ENCODE measurements at places on chromosomes 12 and 14.

GRCh38 chr12:1573960-1574864, 20.2 kb downstream of the FBXL14 start:
- DNase-seq: no peak

DNA sequence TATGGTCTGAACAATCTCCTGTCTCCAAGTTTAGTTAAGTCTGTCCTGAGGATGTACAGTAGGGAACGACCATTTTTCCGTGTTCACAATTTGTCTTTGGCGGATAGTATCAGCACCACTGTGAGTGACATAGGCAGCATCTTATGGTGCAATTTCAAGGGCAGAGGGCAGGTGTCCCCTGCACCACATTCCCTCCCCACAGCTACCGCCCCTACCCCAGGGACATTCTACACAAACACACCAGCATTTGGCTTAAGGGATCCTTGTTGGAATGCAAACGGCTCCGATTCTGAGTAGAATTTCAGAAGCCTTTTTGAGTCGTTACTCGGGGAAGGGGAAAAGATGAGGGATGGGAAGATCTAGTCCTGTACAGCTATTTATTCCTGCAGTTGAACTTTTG, 25.1 kb upstream of the DICER1 start:
- DNase-seq: no peak

DNA sequence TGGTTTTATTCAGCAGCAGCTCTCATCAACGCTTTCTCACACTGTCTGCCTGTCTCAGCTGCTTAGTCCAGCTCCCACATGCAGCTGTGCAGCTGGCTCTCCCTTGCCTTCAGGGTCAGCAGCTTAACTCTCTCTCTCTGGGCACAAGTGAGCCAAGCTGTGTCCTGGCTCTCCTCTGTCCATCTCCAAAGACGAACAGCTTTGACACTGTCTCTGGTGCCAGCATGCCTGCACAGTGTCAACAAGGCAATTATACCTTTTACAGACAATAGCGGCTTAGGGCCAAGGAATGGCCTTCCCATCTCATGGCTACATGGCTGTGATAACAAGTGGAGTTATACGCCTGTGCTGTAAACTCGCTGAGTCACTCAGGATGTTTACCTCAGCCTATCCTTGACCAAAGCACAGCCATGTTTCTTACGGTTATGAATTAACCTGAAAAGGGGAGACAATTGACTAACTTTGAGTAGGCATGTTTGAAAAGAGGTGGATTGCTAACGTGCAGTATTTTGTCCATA, 38.4 kb upstream of the MANSC4 start:
- DNase-seq: no peak

- no peak for DNase-seq
These were observed 397.6 kb downstream of the NUAK1 start for GRCh38 chr12:105740970-105741725.

- no peak for DNase-seq
These were observed 259.2 kb downstream of the MED13L start for GRCh38 chr12:116018282-116018681.

DNA sequence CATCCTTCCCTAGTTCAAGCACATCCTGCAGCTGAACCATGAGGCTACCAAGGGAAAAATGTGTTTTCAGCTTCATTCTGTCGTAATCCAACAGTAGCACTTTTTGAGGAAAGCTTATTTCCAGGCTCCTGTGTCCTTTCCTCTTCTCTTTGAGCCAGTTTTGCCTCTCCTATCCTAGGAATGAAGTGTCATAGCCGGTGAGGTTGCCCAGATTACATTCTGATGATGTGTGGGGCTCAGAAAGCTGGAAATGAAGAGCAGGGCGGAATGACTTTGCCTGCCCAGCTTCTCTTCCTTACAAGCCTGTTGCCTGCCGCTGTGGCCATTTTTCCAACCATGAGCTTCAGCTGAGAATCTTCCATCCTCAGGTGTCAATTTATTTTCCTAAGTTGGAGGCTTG, 381.8 kb downstream of the NUAK1 start:
- no peak for DNase-seq

- DNase-seq: peak; percentile 97
These were observed at the start of gene HOXC10 for GRCh38 chr12:53984901-53985691. Gene HOXC10, plus strand, starts transcription at chr12:53985146. Its CDS starts 114 bp downstream, at chr12:53985260.

DNA sequence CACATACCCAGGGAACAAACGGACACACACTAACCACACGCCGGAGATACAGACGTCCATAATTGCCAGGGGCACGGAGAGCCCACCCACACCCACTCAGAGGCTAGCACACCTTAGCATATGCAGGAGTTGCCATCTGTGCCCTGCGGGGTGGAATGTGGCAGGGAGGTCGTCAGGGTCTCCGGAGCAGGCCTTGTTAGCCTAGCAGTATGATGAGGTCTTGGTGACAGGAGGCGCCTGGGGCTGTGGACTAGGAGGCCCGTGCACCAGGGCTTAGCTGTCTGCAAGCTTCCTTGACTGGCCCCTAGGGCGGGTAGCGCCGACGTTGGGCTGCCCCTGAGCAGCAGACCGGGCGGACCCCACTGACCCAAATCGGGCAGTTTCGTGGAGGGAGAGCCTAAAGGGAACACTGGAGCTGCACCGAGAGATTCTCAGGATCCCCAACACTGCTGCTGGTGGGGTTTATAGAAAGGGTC, 10.0 kb downstream of the STAC3 start:
- DNase-seq: no peak

- DNase-seq: no peak
These were observed 1.7 kb downstream of the FITM1 start for GRCh38 chr14:24132061-24132685.

GRCh38 chr14:89227496-89227836, 189.6 kb downstream of the FOXN3 start:
- DNase-seq: no peak

DNA sequence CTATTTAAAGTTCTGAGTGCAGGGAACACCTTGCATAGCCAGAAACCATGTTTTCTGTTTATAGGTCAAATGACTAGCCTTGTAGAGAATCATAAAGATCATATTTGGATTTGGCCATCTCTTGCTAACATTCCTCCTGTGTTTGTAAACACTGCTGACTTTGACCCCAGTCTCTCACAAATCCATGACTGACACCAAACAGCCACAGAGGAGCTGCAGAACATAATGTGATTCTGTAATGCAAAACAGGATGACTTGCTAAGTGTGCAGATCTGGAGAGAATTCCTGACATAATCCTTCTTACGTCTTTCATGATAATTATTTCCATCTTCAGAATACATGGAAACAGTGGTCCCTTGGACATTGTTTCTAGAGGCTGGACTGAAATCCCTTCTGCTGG, 211.8 kb downstream of the BMP4 start:
- no peak for DNase-seq

DNA sequence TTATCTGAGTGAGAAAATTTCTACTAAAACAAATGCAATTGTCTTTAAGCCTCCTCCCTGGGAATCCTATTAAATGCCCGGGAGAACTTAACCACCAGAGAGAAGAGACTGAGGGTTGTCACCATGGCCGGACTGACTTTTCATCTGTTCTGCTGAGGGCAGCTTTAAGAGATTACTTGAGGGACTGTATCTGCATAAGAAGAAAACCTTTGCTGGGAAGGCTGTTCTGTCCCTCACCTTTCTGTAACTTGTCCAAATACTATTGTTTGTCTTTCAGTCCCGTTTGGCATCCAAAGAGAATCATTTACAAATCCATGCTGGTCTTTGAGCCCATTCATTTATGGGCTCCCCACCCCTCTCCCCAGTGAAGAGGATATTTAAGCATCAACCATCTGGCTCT, 306.3 kb upstream of the FLRT2 start:
- no peak for DNase-seq

GRCh38 chr12:85575120-85576096, 260.8 kb downstream of the RASSF9 start:
- peak; percentile 34 for DNase-seq

- peak; percentile 77 for DNase-seq
These were observed at the start of the genes PPHLN1 and ZCRB1 for GRCh38 chr12:42325653-42326474. Gene PPHLN1, plus strand, starts transcription at chr12:42326167. Its CDS starts 9,736 bp downstream, at chr12:42335903. Gene ZCRB1, minus strand, starts transcription at chr12:42326094. Its CDS starts 1,992 bp downstream, at chr12:42324102.

DNA sequence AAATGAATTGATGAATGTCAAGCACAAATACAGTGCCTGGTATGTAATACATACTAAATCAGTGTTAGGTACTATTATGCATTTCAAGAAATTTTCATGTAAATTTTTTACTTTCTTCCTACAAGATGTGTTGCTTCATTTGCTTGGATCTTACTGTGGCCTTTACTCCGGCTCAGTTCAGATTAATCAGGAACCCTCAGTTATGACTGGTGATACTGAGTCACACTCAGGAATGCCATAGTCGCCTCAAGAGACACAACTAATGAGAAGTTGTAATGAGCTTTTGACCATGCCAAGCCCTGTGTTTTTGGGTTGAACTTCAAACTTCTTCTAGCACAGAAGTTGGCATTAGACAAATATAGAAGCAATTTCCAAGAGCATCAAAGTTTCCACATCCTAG, 96.0 kb downstream of the TGFB3 start:
- no peak for DNase-seq

DNA sequence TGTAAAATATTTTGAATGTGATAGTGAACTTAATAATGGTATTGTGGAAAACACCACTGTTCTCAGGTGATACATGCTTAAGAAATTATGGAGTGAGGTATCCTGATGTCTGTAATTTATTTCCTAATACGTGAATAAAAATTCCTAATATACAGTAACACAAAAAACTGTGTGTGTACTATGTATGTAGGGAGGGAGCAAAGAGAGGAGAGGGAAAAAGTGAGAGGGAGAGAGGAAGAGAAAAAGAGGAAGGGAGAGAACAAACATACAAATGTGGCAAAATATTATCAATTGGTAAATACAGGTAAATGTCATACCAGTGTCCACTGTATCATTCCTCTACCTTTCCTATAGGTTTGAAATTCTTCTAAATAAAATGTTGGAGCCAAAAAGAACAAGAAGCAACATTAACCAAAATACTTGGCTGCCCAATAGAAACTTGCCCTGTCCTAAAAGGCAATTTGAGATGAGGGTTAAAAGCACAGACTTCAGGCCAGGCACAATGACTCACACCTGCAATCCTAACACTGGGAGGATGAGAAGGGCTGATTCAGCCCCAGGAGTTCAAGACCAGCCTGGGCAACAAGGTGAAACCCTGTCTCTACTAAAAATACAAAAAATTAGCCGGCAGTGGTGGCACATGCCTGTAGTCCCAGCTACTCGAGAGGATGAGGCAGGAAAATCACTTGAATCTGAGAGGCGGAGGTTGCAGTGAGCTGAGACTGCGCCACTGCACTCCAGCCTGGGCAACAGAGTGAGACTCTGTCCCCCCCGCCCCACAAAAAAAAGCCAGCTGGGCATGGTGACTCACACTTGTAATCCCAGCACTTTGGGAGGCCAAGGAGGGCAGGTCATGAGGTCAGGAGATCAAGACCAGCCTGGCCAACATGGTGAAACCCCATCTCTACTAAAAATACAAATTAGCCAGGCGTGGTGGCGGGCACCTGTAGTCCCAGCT, 14.5 kb downstream of the R3HDM2 start:
- no peak for DNase-seq

GRCh38 chr14:77375164-77375950, 1.5 kb downstream of the TMED8 start:
- DNase-seq: no peak

DNA sequence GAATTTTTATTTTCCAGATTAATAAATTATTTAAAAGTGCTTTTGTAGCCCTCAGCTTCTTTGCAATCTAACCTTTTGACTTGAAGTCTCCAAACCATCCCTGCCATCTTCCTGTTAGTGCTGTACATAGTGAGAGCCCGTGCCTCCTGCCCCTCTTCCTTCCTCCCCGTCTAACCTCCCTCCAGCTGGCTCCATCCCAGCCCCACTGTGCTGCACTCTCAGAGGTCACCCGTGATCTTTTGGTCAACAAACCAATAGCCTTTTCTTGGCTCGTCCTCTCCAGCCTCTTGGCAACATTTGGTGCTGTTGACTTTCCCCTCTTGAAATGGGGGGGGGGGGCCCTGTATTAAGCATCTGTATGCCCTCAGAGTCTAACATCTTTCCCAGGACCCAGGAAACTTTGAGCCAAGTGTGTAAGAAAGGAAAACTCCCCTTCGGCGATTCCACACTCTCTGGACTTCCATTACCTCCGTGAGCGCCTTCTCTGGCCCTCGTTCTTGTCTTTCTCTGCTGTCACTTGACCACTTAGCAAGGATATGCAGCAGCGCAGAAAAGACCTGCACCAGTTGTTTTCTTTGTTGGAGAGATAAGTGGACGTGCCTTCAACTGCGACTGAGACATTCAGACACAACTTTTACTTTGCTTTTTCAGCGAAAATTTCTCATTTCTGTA, 44.1 kb downstream of the FBXW8 start:
- DNase-seq: no peak

GRCh38 chr12:50765095-50765911, 1.4 kb downstream of the ATF1 start:
- DNase-seq: no peak

GRCh38 chr14:87186737-87187136, 806.2 kb downstream of the GALC start:
- no peak for DNase-seq

GRCh38 chr12:59031313-59031712, 111.0 kb upstream of the LRIG3 start:
- no peak for DNase-seq

DNA sequence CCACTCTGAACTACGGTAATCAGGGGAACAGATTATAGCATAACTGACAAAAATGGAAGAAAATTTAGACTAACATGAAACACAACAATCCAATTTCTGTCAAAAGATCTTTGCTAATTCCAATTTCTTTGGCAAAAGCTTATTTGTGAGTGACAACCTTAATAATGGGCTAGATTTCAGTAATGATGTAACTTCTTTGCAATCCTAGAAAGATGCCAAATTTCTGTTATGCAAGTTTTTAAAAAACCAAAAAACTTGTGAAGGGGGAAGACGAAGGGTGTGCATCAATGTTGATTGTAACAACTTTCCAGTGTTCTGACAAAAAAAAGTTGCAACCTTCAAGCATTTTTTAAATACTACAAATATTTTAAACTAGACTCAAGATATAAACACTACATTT, 59.9 kb downstream of the DICER1 start:
- no peak for DNase-seq

GRCh38 chr12:8991371-8992345, 2.3 kb downstream of the KLRG1 start:
- DNase-seq: no peak

DNA sequence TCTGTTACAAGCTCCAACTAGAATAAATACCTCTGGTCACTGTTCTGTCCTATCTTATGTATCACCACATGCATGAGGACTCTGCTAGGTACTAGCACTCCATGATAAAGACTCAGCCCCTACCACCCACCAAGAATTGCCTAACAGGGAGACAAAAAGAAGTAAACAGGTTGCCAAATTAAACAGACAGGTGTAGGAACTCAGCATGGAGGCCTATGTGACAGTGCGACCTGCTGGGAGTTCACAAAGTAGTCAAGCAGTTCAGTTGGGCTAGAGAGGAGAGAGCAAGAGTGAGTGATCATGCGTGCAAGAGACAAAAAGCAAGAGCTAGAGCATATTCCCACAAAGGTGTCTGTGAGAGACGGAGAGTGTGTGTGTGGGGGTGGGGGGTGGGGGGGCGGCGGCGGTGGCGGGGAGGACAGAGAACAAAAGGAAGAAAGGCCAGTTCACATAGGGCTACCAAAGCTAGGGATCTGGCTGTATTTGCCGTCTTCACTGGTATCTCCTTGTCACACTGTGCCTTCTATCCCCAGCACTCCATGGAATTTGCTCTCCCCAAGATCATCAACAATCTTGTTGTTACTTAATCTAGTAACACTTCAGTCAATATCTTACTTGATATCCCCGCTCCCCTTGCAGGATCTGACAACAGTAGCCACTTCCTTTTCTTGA, 81.2 kb downstream of the SPPL3 start:
- DNase-seq: no peak

- DNase-seq: no peak
These were observed 251.2 kb upstream of the EGLN3 start for GRCh38 chr14:34201909-34202637.
